ENCODE measurements at places on chromosomes 4 and X.

GRCh38 chr4:113008135-113008534, 41.3 kb upstream of the ANK2 start:
- no peak for DNase-seq

- no peak for DNase-seq
Measured at GRCh38 chr4:114603497-114603896, 4.9 kb downstream of the UGT8 start.

- DNase-seq, result no peak
Measured at GRCh38 chrX:48961585-48962091, 4.2 kb upstream of the OTUD5 start.

- DNase-seq, result no peak
Measured at GRCh38 chrX:68989865-68990606, 161.2 kb downstream of the EFNB1 start.

GRCh38 chr4:4481399-4481994, 60.4 kb downstream of the STX18 start:
- no peak for DNase-seq

DNA sequence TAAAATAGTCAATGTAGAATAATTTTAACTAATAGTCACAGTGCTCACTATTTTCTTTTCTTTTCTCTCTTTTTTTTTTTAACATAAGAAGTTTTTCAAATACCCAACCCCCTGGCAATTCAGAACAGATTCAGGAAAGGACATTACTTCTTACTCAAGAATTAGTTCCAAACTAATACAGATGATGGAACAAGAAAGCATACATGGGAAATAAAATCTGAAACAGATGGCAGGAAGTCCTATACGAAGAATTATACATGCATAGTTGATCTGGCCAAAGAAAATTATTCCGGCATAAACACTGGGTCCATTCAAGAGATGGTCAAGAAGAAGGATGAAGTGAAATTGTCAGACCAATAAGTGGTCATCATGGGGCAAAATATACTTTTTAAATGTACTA, 614.4 kb upstream of the INTU start:
- DNase-seq, result no peak

GRCh38 chr4:119517361-119518229, 111.0 kb downstream of the PDE5A start:
- no peak for DNase-seq

GRCh38 chr4:69122476-69122875, 26.2 kb downstream of the UGT2B7 start:
- no peak for DNase-seq

GRCh38 chr4:175767150-175767549, 44.9 kb downstream of the GPM6A start:
- DNase-seq, result no peak

- no peak for DNase-seq
Measured at GRCh38 chrX:1609311-1609710, 5.5 kb upstream of the ASMT start.

DNA sequence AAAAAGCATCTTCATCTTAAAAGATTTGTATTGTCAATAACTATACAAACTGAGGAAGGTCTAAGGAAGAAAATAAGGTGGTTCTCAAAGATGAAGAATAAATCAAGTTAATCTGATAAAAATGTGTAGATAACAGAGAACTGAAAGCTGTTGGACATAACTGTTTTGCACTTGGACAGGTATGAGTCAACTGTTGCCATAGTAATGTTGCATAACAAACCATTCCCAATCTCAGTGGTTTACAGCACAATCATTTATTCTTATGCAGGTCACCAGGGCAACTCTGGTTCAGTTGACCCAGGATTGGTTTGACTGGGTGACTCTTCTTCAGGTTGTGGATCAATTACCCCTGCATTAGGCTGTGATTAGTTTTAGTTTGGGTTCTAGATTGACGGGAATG, 2197.7 kb downstream of the ARAP2 start:
- no peak for DNase-seq

DNA sequence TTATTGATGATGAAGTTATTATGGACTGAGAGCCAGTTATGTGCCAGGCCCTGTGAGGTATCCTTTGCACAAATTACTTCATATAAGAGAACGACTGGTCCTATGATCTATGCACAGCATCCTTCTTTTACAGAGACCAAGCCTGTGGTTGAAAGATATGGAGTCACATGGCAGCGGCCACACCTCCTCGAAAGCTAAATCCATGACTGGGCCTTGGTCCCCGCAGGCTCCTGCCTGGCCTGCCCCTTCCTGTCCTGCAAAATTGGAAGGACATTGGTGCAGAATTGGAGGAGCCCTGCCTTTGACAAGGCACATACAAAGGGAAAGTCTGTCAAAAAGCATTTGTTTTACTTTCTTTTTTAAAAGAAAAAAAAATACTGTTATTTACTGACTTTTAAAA, 18.3 kb downstream of the SORBS2 start:
- no peak for DNase-seq

DNA sequence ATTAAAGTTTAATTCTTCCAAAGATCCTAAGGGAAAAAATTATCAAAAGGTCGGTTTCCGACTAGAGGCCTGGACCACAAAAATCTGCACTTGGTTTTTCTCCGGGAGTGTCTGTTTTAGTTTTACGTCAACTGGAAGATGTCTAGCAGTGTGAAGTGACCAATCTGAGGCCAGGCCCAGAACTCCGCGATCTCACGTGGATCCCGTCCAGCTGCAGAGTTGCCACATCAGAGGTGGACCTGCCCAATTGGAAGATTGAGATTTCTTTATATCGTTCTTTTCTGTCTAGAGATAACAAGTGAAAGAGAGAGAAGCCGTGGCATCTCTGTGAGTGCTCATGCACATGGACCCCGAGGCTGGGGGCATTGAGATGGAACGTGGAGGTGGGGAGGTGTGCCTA, 115.8 kb downstream of the AFF1 start:
- no peak for DNase-seq

DNA sequence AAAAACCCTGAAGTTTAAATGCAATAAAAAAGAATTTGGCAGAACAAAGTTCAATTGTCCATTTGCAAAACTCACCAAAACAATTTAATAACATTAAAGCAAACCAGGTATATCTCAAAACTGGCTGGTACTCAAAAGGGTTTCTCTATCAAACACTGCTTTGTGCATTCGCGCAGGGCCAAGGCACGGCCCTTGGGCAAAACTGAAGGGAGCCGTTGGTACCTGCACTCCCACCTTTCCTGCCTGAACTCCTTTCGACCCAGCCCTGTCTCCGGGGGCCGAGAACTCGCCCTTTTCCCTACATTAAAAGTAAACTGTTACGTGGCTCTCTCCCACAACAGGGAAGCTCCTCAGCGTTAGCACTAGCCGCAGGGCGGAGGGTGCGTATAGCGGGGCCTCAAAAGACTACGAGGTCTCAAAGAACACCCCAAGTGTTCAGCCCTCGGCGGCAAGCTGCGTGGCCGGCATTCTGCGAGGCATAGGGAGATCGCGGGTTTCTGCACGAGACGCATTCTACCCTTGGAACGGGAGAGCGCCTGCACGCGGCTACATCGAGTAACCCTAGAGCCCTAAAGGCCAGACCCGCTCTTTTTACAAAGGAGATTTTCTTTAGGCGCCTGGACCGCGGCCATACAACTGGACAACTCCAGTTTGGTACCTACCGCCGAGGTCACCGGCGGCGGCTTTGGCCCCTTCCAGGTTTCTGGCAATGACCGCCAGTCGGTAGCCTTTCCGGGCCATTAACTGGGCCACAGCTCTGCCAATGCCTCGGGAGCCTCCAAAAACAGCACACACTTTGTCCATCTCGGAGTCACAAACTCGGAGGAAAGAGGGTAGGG, 550 bp downstream of the CBR4 start:
- DNase-seq, result peak; percentile 17

GRCh38 chr4:178296669-178297068, 854.4 kb upstream of the AGA start:
- DNase-seq, result no peak

- DNase-seq, result no peak
Measured at GRCh38 chr4:7103607-7104365, 35.9 kb upstream of the GRPEL1 start.

GRCh38 chrX:97685753-97686152, 802.0 kb downstream of the RPA4 start:
- DNase-seq, result peak; percentile 25

DNA sequence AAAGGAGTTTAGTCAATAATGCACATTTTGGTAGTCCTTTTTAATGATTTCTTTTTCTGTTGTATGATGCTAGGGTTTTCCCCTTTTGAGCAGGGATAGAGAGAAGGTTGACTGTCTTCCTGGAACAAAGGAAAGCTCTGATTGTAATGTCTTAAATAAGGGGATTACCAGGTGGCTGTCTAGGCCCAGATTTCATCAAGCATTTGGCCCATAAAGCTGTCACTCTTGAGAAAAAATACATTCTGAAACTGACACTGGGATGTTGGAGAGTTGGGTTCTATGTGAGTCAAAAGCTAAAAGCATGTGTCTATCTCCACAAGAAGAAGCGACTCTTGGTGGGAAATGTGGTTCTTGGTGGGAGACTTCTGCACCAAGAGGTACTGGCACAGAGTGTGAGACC, 26.4 kb downstream of the KIAA1210 start:
- no peak for DNase-seq

DNA sequence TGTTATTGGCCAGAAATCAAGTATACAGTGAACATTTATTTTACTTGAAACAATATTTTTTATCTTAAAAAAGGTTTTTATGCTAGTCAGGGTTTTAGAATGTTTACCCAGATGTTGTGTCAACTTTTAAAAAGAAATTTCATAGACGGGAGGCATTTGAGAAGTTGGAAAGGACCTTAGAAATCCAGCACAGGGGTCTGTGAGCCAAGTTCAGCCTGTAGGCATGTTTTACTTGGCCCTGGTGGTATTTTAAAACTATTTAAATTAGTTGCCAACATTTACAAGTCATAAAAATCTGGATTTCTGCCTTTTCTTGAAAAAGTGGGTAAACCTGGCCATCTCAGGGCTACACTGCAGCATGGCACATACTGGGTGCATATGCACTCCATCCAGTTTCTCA, 25.5 kb upstream of the FHL1 start:
- no peak for DNase-seq

DNA sequence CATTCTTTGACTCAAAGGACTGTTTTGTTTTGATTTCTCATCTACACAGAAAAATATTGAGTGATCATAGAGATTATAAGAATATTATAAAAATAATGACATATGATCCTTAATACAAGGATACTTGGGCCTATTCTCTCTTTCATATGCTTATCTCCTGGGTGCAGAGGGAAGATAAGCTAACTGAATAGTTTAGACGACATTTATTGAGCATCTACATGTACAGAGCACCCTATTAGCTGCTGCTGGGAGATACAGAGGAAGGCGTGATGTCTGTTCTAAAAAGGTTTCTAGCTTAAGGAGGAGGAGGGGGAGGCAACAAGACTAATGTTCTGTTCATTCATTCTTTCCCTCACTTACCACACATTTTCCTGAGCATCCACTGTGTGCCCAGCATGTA, 106.8 kb downstream of the HDAC8 start:
- no peak for DNase-seq

DNA sequence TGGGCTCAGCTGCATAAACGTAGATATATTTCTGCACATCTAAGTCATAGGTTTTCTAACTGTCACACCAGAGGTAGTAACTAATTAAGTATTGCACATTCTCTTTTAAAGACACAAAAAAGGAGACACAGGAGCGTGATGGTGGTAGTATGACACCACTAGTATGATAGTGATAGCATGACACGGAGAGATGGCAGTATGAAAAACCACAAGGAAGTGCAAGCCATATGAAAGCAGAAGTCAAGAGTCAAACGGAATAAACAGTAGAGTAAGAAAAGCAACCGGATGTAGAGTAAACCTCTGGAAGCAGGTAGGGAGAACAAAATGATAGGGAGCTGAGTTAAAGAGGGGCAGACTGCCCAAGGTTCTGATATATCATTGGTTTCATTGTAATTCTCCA, 382.2 kb upstream of the INTU start:
- no peak for DNase-seq

DNA sequence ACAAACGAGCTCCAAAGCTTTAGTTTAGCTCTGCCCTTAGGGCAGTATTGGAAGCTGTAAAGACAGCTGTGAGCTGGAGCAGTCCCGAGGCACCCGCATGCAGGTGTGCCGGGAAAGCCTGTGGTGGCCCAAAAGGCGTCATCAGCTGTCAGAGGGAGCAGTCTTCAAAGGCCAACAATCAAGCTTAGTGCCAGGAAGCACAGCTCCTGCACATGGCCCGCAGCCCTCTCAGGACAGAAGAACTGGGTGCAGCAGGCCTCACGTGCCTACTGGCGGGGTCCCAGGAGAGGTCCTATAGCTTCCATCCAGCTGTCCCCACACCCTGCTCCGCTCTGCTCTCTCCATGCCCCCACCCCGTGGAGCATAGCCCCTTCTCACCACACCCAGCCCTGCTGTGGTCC, 92.2 kb upstream of the TRIM2 start:
- DNase-seq, result no peak

DNA sequence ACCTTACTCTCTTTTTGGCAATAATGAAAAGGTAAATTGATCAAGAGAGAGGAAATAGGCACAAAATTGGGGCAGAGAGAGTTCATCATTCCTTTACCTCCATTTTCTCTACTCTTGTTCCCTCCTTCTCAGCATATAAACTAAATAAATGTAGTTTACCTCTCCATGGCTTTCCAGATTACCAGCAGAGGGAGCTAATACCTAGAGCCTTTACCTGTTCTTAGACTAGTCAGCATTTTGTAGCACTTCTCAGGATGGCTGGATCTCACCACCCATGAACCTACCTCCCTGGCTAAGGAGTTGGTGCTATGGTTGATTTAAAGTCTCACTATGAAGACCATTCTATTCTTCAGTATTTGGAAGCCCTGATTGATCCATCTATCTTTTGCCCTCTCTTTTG, 15.7 kb downstream of the OFD1 start:
- DNase-seq, result peak; percentile 19
